NCI-H187 (cell line): ENCODE measurements at places on chromosomes 2 and 18.

- DNase-seq, result no peak
These were observed 239.0 kb upstream of the MMADHC start for GRCh38 chr2:149826471-149827125.

DNA sequence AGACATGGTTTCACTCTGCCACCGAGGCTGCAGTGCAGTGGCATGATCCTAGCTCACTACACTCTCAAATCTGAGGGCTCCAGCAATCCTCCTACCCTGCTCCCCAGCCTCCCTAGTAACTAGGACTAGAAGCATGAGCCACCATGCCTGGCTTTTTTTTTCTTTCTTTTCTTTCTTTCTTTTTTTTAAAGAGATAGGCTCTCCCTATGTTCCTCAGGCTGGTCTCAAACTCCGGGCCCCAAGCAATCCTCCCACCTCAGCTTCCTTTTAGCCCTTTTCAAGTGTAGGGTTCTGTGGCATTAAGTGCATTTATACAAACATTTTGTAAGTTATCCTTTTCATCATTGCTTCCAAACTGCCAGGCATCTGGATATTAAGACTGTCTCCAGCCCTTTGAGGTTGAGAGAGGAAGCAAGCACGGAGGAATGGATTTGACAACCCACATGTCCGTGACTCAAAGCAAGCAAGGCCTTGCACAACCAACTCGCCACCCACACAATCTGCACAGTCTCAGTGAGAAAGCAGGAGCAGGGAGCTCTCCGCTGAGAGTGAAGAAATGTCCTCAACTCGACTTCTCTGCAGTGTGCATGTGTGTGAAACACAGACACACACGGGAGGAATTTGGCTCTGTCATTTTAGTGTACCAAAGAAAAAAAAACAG, 65.6 kb downstream of the ATP8B1 start:
- no peak for DNase-seq

GRCh38 chr2:217614498-217614897, 388.3 kb downstream of the TNS1 start:
- no peak for DNase-seq

- no peak for DNase-seq
These were observed 67.0 kb upstream of the LYPD6B start for GRCh38 chr2:148971547-148971946.

DNA sequence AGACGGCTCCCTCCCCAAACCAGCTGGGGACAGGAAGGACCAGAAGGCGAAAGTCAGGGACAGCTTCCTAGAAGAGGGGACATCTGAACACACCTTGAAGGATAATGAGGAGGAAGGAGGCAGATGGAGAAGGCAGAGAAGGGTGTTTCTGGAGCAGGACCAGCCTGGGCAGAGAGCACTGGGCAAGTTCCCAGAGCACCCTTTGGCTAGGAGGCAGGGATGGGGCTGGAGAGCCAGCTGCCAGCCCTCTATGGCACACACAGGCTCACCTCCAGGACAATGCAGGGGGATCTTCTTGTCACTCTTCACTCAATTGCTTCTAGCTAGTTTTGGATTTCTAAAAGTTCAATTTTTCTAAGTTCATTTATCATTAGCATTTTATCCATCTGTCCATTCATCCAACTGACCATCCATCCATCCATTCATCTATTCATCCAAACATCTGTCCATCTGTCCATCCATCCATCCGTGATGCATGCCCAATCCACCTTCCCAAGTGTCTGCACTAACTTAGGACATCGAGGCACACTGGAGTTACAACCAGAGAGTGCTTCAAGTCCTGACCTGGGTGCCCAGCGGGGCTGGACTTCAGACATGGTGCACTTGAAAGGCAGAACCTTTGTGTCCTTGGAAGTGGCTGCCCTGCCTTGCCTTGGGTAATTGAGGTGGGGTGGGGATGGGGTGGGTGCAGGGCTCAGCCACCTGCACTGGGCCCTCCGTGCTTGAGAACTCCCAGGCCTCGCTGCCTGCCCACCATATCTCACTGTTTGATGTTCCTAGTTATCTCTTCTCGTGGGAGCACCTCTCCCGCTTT, 42.5 kb downstream of the INHBB start:
- DNase-seq, result no peak

DNA sequence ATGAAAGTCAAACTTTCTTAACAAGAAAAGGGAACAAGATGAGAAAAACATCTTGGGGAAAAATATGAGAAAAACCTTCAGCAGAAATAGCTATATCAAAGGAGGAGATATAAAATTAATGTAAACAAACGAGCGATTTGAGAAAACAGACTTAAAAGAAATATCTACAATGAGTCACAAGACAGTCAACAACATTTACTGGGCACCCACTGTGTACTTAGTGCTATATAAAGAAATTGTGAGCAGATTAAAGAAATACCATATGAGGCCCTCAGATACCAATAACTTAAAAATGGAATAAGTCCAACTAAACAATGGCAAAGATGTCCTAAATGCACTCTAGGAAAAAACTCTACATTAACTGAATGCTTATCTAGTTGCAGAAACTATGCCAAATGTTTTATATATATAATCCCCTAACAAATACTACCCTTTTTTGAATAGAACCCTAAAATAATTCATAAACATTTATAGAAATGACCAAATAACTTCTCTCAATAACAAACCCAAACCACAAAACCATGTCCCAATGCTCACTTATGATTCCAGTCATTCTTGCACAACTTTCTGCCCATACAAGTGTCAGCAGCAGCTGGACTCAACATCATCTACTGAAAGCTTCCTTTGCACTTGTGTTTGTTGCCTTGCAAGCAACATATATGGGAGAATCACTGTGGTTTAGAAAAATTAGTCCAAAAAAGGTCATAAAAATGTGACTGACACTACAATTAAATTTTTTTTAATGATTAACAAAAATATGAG, 83.5 kb downstream of the COBLL1 start:
- no peak for DNase-seq

DNA sequence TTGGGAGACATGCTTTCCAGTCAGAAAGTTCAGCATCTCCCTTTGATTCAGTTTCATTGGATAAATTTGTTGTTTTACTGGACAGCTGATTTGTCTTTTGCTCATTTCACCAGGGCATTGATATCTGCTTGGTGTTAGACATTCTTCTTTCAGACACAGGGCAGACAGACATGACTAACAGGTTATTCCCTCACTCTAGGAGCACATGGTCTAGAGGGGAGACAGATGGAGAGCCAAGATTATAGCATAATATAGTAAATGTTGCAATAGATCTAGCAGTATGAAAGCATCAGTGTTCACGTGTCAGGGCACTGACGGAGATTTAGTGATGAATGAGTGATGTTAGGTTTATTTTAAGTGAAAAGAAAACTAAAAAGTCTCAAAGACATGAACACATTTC, 187.0 kb upstream of the CYRIA start:
- no peak for DNase-seq

- DNase-seq, result no peak
These were observed 344.8 kb upstream of the HS6ST1 start for GRCh38 chr2:128663371-128664050.
